Hematopoietic multipotent progenitor cell treated with erythropoietin and hydrocortisone succinate and interleukin-3 and kit ligand, for 6 days (in vitro differentiated cells): ENCODE measurements at places on chromosomes 1 and 21.

DNA sequence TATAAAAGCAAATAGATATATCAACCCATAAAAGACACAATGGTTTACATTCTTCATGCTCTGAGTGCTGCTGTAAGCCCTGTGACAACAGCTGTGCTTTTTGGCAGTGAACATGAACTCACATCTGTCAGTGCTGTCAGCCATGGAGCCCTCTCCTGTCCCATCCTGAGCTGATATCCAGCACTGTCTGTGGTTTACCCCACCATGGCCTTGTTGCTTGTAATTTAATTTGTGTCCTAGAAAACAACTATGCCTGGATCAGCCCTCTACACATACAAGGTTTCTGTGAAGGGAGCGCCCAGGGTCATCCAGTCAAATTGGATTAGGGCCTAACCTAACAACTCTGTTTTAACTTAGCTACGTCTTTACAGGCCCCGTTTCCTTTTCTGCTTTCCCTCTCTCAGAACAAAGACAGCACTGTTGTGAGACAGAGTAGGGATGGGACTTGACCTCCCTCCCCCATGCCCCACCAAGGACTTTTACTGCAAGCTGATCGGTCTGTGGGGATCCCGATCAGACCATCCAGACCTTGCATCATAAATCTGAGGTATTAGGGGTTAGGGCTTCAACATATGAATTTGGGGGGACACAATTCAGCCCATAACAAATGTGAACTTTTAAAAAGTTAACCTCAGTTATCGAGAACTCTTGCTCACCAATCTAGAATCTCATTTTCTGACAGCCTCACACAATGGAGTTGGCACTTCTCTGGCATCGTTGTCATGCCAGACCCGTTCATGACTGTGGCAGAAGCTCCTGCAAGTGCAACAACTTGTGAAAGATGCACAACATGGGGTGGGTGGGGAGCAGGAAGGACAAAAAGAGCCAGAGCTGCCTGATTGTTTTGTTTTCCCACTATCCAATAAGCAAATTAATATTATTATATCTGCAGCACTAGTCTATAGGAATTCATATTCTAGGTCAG lies 16.4 kb upstream of the SLC44A3 start:
- peak; percentile 43 for DNase-seq

- DNase-seq, result no peak
These were observed 53.3 kb downstream of the TOR1AIP2 start for GRCh38 chr1:179824265-179824664.

GRCh38 chr1:50521703-50522102 lies 98.5 kb upstream of the DMRTA2 start:
- no peak for DNase-seq

DNA sequence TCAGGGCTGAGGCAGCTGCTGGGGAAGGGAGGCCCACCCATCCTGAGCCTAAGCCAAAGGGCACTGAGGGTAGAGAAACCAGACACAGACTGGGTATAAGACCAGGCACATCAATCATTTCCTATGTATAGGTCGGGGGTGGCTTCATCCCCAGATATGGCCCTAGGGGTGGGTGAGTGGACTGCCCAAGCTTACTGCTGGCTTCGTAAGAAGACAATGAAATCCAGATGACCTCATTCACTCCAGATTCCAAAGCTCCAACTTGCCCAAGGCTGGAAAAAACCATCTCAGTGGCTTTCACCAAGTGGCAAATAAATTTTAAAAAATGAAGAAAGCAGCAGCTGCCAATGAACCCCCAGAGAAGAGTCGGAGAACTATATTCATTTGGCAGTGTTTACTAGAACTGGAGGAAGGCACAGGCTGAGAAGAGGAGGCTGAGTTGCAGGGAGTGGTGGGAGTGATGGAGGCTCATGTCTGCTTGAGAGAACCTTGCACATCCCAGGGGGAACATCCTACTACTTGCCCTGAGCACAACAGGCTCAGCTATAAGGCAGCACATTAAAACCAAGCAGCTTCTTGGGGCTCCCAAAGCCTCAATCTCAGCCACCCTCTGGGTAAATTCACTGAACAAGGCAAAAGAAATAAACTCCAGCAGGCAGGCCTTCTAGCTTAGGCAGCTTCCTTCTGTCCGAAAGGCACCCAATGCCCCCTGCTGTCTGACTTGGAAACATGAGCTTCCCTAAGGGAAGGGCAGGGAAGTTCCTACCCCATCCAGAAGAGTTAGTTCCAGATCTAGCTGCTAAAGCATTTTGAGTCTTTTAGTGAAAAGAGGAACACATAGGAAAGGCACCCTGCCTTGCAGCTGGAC lies 14.1 kb downstream of the PEA15 start:
- DNase-seq, result peak; percentile 21

DNA sequence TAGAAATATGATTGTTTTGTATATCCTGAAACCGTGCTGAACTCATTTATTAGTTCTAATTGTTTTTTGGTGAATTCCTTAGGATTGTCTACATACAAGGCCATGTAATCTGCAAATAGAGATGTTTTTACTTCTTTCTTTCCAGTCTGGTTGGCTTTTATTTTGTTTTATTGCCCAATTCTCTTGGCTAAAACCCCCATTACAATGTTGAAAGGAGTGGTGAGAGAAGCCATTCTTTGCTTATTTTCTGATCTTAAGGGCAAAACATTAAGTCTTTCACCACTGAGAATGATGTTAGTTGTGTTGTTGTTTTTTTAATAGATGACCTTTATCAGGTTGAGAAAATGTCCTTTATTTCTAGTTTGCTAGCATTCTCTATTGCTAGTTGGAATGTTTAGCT lies 157.3 kb downstream of the NTMT2 start:
- DNase-seq, result no peak

DNA sequence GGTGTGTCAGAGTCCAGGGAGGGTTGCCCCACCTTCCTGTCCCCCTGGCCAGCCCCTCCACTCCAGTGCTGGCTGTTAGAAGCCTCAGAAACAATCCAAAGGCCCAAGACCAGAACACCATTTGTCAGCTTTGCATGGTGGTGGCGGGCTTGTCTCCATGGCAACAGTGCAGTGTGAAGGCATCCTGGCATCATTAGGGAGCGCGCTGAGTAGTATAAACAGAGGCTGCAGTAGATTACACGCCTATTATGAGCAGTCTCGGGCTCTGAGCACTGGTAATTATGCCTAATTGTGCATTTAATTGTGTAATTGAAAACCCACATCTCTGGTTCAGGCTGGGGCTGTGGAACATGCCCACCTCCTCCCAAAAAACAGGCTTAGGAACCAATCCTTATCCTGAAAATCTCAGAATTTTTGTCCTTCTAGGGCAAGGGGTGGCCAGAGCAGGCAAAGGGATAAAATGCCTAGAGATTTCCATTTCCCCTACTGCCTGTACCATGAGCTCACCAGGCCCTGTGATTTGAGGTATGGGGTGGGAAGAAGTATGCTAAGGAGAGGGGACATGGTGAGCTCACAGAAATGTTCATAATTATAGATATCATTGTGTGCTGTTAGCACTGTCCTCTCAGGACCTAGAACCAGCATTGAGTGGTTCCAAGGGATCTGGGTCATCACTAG lies 11.7 kb downstream of the NKAIN1 start:
- no peak for DNase-seq

GRCh38 chr1:172384656-172385055 lies 35.8 kb upstream of the C1orf105 start:
- no peak for DNase-seq

DNA sequence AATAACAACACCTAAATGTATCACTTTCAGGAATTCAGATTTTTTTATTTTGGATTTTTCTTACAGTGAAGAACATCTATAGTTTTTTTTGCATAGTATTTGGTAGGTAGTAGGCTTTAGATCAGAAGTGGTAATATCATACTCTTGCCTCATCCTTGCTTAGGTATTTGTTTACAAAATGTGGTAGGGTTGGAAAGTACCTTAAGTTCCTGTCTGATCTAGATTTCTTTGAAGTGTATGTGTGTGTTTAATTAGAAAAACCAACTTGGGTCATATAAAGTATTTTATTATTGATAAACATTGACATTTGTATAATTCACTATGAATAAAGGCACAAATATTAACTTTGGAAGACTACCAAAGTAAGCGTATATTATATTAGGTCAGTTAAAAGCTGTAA lies 85.3 kb upstream of the GPR88 start:
- DNase-seq, result no peak

DNA sequence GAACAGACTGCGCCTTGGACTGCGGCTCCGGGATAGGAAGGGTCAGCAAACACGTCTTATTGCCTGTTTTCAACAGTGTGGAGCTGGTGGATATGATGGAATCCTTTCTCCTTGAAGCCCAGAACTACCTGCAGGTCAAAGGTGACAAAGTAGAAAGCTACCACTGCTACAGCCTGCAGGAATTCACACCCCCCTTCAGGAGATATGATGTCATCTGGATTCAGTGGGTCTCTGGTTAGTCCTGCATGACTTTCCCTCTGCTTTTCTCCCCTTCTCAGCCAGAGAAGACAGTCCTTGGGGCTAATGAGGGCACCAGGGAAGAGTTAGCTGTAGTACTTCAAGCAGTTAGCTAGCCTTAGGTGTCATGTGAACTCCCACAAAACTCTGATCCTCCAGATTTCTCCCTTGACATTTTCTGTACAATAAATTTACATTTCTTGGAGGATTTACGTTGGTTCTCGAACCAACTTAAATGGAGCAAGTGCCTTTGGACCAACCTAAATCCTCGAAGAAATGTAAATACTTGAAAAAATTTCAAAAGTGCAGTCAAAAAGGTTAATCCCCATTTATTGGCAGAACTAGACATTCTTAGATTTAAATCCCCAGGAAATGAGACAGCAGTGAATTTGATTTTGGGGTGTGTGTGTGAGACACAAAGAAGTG lies 20.9 kb downstream of the NTMT2 start:
- no peak for DNase-seq

- no peak for DNase-seq
These were observed 5.3 kb upstream of the ID3 start for GRCh38 chr1:23564529-23565122.

GRCh38 chr21:31289702-31290101 lies 54.4 kb downstream of the TIAM1 start:
- DNase-seq, result no peak

DNA sequence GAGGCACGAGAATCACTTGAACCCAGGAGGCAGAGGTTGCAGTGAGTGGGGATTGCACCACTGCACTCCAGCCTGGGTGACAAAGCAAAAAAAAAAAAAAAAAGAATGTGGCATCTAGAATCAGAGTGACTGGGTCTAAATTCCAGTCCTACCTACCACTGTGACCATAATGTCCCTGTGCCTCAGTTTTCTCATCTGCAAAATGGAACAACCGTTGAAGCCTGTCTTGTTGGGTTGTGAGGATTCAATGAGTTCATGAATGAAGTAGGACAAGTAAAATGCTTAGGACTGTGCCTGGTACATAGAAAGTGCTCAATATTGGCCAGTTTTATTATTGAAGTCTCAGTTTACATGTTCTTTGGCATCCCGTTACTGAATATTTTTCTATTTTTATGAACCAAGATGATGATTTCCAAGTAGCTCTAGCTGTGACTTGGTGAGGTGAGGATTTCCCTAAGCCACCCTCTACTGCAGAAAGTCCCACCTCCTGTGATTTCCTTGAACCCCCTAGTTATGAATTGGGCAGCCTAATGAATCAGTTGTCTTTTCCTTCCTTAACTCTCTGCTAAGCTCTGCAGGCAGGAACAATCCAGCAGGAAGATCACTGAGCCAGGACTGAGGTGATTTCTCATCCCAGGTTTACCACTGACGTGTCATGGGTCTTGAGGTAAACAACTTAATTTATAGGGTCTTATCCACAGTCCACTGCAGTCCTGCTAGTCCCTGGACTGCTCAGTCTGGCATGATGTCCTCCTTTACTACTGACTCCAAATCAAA lies 18.9 kb upstream of the MEAF6 start:
- no peak for DNase-seq

DNA sequence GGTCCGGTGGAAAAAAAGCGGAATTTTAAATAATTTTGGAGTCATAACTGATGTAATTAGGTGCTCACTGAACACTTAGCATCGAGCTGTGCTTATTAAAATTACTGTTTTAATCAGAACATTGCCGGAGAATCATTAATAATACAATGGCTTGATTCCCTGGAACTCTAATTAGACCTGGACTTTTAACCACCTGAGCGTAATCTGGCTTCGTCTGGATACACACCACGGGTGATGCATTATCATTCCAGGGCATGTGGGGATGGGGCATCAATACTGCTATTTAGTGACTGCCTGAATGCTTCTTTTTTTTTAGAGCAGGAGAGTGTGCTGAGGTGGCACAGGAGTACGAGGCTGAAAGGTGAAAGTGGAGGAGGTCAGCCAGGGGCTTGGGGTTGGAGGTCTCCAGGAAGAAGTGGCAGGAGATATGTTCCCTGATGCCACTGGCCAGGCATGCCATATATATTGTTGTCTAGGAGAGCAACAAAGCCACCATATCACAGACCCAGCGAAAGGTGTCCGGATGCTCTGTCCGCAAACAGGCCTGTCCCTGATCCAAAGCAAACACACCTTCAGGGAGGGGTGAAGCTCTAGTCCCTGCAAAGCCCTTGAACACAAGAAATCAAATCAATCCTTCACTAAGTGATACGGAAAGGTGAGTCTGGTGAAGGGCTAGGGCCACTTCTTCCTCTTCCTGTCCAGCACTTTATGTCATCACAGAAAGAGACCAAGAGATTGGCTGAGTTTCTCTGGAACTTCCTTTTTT lies 125.2 kb downstream of the PLXNA2 start:
- DNase-seq, result no peak

GRCh38 chr1:53944469-53945182 lies 873 bp downstream of the IFT25 start:
- no peak for DNase-seq

DNA sequence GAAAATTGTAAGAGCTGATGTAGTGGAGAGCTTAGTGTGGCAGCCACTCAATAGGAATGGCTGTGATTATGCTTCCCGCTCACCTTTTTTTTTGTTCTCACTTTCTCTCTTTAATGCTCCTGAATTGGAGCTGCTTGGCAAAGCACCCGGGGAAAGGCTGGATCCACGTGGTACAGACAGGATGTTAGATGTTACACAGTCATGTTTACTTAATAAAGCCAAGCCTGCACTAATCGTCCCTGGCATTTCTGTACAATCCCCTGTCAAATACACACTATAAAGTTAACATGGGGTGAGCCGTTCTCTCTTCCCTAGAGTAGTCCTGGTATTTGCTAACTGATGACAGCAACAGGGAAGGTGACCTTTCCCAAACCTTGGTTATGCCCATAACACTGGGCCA lies 187.8 kb downstream of the ZSCAN20 start:
- DNase-seq, result no peak

GRCh38 chr1:43982808-43983207 lies 3.8 kb downstream of the B4GALT2 start:
- DNase-seq, result no peak

GRCh38 chr1:241411056-241411775 lies 54.2 kb upstream of the RGS7 start:
- no peak for DNase-seq

GRCh38 chr1:77889671-77890070 lies 1.2 kb downstream of the NEXN start:
- DNase-seq, result no peak

GRCh38 chr1:23673086-23673813 lies 18.4 kb upstream of the RPL11 start:
- DNase-seq, result peak; percentile 77

DNA sequence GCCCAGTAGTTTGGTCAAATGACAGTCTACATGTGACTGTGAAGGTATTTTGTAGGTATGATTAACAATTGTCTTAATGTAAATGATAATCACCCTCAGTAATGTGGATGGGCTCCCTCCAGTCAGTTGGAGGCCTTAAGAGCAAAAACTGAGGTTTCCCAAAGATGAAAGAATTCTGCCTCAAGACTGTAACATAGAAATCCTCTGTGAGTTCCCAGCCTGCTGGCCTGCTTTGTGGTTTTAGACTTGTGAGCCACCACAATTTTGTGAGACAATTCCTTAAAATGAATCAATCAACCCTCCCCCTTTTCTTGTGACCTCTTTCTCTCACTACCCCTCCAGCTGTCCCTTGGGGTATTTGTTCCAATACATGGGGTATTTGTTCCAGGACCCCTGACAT lies 226.4 kb upstream of the DPYD start:
- no peak for DNase-seq

GRCh38 chr1:35619237-35620121 lies 21.8 kb downstream of the PSMB2 start:
- peak; percentile 73 for DNase-seq
